Cerebellum (tissue), 4 donors: ENCODE measurements at places on chromosomes 4 and X.

DNA sequence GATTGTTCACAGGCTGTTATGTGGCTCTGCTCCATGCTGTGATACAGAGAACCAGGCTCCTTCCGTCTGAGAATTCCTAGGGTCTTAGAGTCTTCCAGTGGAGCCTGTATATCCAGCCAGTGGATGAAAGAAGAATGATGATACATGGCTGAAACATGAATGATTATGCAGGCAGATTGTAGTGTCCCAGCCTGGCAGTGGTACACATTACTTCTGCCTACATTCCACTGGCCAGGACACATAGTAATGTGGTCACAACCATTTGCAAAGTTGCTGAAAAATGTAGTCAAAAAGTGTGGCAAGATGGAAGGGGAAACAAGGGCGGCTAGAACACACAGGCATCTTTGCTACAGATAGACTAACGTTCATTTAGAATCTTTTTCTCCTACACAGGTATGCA is 4.5 kb upstream of the GBA3 start:
- DNase-seq = no peak

GRCh38 chrX:129932821-129933321 is 26.9 kb downstream of the UTP14A start:
- peak; percentile 8 for DNase-seq

- DNase-seq = no peak
Measured at GRCh38 chrX:14194711-14195110, 165.0 kb upstream of the GEMIN8 start.

GRCh38 chr4:81642543-81642942 is 170.8 kb upstream of the RASGEF1B start:
- no peak for DNase-seq

DNA sequence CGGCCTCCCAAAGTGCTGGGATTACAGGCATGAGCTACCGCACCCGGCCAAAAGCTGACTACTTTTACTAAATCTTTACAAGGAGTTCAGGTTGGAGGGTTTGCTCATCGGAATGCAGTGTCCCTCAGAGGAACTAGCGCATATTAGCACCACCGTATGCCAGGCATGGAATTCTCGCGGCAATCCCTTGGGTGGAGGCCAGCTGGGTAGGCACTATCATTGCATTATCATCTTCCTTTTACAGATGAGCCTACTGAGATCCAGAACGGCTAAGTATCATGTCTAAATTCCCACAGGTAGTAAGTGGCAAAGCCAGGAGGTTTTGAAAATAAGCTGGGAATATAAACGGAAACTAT is 6.1 kb upstream of the CXorf66 start:
- DNase-seq = no peak

DNA sequence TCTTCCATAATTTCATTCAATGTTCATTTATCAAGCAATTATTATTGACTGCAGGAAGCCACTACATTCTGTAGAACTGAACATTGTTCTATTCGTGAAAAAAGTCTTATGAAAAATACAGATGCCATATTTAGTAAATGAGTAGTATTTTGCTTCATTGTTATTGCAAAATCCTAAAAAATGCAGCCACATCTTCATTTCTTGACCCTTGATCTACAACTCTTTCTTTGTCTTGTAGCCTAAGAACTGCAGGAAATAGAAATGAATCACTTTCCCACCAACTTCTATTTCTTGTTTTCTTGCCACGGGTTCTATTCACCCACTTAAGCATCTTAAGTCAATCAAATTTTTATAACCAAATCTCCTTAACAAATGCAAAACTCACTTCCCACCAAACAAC is 63.3 kb downstream of the KCNIP4 start:
- DNase-seq = no peak

DNA sequence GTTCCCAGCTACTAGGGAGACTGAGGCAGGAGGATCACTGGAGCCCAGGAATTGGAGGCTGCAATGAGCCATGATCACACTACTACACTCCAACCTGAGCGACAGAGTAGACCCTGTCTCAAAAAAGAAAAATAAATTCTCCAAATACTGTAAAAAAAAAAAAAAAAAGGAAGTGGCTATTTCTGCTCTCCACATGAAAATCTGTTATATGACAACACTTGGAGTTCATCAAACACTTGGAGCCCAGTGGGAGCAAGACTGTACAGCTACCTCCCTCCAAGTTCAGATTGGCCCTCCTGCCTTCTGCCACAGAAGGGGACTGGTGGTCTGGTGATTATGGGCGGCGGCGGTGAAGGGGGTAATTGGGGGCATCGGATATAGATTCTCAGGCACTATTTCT is 9.0 kb upstream of the CLDN34 start:
- DNase-seq = no peak

- DNase-seq = no peak
Measured at GRCh38 chrX:97330151-97330550, 446.4 kb downstream of the RPA4 start.

DNA sequence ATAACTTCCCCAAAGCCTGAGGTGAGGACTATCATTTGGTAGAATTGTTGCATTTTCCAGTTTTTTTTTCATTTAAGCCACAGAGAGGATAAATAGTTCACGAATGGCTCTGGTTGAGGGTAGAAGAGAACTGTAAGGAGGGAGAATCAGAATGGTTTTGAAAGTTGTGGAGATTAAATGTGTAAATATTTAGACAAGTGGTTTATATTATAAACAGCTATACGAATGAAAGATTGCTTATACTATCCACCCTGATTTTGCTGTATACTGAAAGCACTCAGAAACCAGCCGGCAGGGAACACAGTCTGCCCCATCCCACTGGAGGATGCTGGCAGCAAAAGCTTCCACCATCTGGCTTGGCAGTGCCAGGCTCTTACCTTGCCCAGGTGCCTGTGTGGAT is 341.1 kb downstream of the RAPGEF2 start:
- DNase-seq = peak; percentile 33

- DNase-seq = no peak
Measured at GRCh38 chr4:5477613-5478012, 230.7 kb downstream of the EVC2 start.

- DNase-seq = no peak
Measured at GRCh38 chrX:119638725-119639471, 32.7 kb upstream of the NKRF start.

DNA sequence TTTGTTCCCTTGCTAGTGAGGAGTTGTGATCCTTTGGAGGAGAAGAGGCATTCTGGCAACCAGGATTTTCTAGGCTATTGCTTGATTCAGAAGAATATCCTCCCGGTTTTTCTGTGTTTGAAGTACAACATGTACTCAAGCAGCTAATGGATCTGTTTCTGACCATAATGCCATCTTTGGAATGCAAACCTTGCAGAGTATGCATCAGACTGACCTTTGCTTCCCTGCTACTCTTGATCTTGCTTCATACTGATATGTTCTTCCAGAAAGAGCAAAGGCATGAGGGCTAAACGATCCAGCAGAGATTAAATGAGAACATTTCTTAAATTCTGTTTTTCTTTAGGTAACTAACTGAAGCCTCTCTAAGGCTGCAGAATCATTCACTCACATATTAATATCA is 265.4 kb upstream of the SLC7A11 start:
- no peak for DNase-seq

DNA sequence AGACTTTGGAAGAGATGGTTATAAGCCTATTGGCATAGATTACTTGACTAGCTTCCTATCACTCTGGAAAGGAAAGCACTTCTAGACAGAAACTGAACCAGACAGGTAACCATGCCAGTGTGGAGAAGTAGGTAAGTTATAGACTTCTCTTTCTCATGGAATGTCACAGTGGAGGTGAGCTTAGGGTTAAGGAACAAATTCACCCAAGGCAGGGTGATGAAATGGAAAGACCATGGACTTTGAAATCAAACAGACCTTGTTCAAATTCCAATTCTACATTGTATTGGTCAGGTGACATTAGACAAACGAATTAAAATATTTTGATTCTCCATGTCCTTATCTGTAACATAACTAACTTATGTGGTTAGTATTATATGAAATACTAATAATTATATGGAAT is 7.7 kb upstream of the RAP1GDS1 start:
- DNase-seq = no peak

DNA sequence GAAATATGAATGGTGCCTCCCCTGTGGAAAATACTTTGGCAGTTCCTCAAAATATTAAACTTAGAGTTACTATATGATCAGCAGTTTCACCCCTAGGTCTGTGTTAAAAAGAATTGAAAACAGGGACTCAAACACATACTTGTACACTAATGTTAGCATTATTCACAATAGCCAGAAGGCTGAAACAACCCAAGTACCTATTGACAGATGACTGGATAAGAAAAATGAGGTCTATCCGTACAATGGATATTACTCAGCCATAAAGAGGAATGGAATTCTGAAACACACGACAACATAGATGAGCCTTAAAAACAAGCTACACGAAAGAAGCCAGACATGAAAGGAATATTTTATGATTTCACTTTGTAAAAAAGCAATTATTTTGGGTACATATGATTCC is 54.9 kb downstream of the PGRMC2 start:
- no peak for DNase-seq

DNA sequence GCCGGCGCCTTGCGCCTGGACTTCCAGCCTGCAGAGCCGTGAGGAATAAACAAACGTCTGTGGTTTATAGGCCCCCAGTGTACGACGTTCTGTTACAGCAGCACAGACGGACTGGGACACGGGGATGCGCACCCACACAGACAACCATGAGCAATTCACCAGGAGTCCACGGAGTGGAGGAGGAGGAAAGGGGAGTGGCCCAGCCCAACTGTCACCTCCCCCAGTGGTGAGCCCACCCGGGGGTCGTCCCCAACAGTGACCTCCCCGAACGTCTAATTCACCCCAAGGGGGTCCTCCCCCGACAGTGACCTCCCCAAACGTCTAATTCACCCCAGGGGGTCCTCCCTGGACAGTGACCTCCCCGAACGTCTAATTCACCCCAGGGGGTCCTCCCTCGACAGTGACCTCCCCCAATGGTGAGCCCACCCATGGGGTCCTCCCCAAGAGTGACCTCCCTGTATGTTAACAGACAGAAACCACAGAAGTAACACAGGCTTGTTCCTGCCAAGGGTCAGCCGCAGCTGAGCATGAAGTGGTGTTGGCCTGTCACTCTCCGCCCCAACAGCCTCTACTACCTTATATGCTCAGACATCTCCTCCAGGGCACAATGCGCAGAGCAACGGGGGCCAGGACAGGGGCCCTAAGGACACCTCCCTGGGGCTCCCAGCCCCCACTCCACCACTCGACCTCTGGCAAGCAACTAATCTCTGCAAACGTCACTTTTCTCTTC is 6.2 kb downstream of the GAK start:
- DNase-seq = no peak

- no peak for DNase-seq
Measured at GRCh38 chr4:81504112-81505003, 32.7 kb upstream of the RASGEF1B start.

GRCh38 chr4:6105311-6105911 is 87.2 kb upstream of the C4orf50 start:
- DNase-seq = no peak

- peak; percentile 12 for DNase-seq
Measured at GRCh38 chrX:143634309-143634662, 1.6 kb downstream of the SLITRK4 start.

DNA sequence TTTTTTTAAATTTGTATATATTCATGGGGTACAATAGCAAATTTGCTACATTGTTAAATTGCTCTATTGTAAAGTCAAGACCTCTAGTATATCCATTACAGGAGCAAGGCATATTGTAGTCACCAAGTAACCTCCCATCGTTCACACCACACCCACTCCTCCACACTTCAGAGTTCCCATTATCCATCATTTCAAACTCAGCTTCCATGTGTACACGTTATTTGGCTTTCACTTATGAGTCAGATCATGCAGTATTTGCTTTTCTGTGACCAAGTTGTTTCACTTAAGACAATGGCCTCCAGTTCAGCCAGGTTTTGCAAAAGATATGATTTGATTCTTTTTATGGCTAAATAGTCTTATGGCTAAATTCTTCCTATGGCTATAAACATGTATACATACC is 2614.2 kb downstream of the PCDH7 start:
- DNase-seq = no peak

DNA sequence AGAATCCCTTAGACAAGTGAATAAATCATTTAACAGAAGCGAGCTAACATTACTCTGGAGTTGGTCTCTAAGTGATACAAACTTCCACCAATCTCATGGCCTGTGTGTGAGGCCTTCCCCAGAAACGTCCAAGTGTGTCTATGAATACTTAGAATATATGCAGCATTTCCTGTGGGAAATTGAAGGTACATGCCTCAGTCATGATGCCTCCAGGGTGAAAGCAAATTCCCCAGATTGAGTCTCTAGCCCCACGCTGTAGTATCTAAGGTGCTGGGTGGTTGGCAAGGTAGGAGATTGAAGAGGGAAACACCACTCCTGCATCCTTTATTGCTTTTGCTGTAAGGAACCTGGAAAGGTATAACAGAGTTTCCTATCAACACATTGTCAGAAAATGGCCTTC is 113.8 kb downstream of the IL13RA2 start:
- DNase-seq = no peak

- DNase-seq = no peak
Measured at GRCh38 chr4:123674762-123675465, 278.3 kb downstream of the SPRY1 start.

- no peak for DNase-seq
Measured at GRCh38 chr4:44558031-44558605, 93.3 kb downstream of the YIPF7 start.

GRCh38 chr4:140944572-140944971 is 188.4 kb upstream of the TBC1D9 start:
- no peak for DNase-seq

DNA sequence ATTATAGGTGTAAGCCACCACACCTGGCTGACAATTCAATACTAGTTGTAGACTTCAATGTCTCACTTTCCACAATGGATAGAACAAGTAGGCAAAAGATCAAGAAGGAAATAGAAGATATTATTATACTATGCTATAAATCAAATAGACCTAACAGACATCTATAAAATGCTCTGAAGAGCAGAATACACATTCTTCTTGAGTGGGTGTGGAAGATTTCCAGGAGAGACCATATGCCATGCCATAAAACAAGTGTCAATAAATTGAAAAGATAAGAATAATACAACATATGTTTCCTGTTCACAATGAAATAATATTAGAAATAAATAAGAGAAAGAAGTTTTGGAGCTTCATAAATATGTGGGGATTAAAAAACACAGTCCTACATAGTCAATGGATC is 179.3 kb upstream of the AMOT start:
- no peak for DNase-seq

DNA sequence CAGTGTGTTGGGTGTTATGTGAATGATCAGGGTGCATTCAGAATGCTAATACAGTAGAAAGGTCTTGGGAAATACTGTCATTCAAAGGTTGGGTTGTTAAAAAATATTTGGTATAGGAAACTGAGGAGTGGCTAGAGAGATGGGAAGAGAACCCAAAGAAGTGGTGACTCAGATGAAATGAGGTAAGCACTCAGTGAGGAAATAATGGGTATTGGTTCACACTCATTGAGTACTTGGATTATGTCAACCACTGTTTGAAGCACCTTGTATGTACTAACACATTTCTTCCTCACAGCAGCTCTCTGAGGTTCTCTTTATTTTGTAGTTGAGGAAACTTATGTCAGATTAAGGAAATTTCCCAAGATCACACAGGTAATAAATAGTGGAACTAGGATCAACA is 40.8 kb upstream of the NUDT6 start:
- DNase-seq = no peak
